HepG2 (cell line): ENCODE measurements at places on chromosomes 11 and 22. TPM values are rescaled to one million over a fixed set of nuclear protein-coding genes. Genes with fewer than 3 reads are reported as not detected.

The PHF21B gene
- not detected in 2 replicates for total RNA-seq

The ALDH3B1 gene
- total RNA-seq: 4.0 and 4.5 TPM in 2 replicates

The NAV2 gene
- 9.3 and 17.8 TPM in 2 replicates for total RNA-seq

- H3K27ac ChIP-seq: no peak overlapping the region
- H3K36me3 ChIP-seq: peaks cover 23% of the 10 kb centered on the region; the same call in 2 of the 3 replicates
- H3K27me3 ChIP-seq: no peaks in the 10 kb centered on the region
- H3K4me1 ChIP-seq: peaks cover 12% of the 10 kb centered on the region
- no peak overlapping the region for H3K4me3 ChIP-seq
Measured at GRCh38 chr11:46477136-46477535, 85.6 kb upstream of the CHRM4 start.

GRCh38 chr11:36155124-36155561, 134.1 kb downstream of the COMMD9 start:
- H3K4me1 ChIP-seq: no peaks in the 10 kb centered on the region
- no peaks in the 10 kb centered on the region for H3K36me3 ChIP-seq
- H3K4me3 ChIP-seq: no peak overlapping the region
- H3K27ac ChIP-seq: no peak overlapping the region
- no peak for DNase-seq

DNA sequence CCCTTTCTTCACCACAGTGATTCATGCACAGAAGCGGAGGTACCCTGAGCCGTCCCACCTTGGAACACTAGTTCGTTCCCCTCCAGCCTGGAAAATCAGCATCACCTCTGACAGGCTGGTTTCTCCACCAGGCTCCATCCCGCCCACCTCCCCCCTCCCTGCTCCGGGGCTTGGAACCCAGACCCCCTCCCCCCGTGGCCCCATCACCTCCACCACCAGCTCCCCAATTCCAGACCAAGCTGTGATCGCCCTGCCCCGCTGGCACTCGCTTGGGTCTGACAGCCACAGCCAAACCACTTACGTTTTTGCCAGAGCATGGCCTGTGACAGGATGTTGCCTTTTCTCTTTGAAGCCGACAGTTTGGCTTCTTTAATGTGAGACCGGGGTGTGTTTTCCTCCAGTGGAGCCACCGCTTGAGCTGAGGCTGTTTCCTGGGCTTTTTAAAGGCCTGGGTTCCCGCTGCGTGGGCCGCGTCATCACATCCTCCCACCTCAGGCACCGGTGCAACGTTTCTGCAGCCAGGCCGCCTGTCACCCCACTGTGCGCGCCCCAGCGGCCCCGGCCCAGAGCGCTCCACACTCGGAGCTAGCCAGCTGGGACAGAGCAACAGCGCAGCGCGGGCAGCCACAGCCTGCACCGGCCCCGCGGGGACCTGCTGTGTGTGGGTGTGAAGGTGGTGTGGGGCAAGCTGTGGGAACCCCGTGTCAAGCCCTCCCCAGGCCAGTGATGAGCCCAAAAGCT, at the start of gene POU2AF1:
TSS of gene POU2AF1 (minus strand) at position 415 of the 741 bp plus-strand sequence. CDS start at position 317, 98 bp downstream.
- no peaks in the 10 kb centered on the region for H3K36me3 ChIP-seq
- no peak within 1 kb of the TSS for H3K27ac ChIP-seq
- DNase-seq: no peak
- no peaks in the 10 kb centered on the region for H3K27me3 ChIP-seq
- no peak within 1 kb of the TSS for H3K4me3 ChIP-seq
